GM06990 (cell line): ENCODE measurements at places on chromosomes 11 and 22.
A peak's percentile ranks its signal among the peaks of the same experiment; 100 is the strongest.

- no peak for DNase-seq
Measured at GRCh38 chr11:12618743-12619540, 55.3 kb upstream of the TEAD1 start.

DNA sequence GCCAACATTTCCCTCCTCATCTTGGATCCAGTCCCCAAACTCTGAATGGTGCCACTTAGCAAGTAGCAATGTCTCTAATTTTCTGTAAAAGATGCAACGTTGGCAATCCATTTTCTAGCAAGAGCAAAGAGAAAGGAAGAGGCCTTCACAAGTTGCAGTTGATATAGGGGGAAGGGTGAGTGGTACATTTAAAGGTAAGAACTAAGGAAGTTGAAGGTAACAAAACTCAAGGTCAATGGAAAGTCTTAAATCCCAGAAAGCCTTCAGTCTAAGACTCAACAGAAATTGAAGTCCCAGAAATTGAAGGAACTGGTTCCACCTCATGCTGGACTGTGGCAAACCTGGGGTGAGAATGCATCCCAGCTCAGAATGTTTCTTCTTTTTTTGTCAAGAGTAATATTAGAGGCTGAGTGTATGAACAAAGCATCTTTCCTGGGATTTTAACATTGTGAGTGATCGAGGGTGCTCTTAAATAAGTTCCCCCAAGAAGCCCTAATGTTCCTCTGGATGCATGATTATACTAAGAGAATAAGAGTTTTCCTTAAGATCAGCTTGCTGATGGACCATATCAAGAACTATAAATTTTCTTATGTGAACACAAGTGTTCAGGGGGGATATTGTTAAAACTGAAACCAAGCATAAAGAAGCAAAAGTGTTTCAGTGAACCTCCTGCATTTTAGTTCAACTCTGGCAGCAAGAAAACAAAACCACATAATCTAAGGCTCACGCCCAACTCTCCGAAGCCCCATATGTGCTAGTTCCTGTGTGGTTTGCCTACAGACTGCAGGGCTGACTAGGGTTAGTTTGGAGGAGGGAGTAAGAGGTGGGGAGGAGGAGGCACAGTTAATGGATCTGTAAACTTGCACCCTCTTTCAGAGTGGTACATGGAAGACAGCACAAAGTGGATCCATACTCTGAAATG, at the start of gene GRAP2:
Gene GRAP2 (plus strand): TSS at position 779 of the 922 bp plus-strand sequence. CDS start 46,023 bp downstream, outside the sequence.
- DNase-seq = peak; percentile 72

GRCh38 chr11:534396-535209, 773 bp downstream of the HRAS start:
- peak; percentile 64 for DNase-seq

DNA sequence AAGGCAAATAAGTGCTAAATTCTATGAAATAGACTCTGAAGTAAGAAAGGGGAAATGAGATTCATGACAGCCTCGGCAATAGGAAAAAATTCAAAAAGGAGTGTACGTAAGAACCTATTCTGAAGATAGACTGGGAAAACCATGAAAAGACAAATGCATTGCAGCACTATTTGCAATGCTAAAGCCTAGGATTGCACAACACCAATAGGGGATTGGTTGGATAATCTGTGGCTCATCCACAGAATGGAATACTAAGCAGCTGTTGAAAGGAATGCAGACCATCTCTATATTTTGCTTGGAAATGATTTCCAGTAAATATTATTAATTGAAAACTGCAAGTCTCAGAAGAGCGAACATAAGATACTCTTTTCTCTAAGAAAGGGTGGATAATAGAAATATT, 91.7 kb upstream of the CLMP start:
- DNase-seq = no peak

GRCh38 chr11:96021901-96022650, 98.2 kb upstream of the MTMR2 start:
- DNase-seq = no peak

DNA sequence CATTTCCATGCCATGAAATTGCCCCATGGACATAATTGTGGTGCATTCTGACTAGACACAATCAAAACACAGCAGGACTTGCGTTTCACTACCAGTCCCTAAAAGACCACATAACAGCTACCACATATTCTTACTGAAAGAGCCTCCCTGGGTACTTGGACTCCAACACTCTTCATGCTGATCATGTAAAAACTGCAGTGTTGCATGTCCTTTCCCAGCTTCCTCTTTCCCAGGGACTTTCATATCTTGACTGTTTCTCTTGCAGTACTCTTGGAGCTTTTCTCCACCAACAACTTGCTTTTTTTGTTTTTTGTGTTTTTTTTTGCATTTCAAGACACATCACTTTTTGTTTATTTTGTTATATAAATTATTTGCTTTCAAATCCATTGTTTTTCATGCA, 22.9 kb downstream of the MS4A6E start:
- no peak for DNase-seq

DNA sequence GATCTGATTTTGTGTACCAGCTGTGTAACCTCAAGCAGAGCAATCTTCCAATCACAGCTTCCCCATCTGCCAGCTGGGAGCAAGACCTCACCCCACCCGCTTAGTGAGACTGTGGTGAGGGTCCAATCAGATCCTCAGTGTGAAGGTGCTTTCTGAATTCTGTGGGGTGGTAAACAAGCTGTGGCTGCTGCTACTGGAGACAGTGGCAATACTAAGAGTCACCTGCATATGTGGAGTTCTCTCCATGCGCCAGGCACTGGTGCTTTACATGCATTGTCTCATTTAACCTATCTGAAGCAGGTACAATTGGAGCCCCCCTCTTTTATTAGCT, 50.4 kb downstream of the CWC15 start:
- DNase-seq = no peak

DNA sequence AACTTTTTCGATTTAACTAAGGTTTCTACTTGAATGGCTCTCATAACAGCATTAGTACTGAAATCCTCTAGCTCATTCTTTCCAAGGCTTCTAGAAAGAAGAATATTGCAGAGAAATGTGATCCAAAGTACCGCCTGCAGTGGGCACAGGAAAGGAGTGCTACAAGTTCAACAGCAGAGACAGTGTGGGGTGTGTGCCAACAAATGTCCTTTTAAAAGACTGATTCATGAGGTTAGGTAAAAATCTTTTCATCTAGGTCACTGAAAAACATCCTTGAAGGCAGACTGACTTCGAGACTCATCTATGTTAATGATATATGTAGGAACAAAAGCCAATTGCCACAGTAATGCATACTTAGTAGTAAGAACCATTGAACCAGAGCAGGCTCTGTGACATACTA, 349.1 kb upstream of the PITPNB start:
- DNase-seq = no peak

DNA sequence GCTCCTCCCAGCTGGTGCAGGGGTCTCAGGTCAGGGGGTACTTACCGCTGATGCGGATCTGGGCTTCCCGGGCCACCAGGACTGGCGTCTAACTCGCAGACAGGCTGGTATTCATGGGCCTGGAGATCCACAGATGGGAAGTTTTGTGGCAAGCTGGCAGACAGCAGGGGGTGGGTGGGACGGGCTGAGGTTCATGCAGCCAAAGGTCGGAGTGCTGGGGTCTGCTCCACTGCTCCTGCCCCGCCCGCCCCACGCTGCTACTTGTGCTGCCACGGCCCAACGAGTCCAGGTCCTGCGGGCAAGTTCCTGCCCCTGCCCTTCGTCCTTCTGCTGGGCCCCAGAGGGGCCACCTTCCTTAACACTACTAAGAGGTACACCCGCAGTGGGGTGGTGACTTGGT, 3.1 kb downstream of the ACY3 start:
- peak; percentile 45 for DNase-seq

DNA sequence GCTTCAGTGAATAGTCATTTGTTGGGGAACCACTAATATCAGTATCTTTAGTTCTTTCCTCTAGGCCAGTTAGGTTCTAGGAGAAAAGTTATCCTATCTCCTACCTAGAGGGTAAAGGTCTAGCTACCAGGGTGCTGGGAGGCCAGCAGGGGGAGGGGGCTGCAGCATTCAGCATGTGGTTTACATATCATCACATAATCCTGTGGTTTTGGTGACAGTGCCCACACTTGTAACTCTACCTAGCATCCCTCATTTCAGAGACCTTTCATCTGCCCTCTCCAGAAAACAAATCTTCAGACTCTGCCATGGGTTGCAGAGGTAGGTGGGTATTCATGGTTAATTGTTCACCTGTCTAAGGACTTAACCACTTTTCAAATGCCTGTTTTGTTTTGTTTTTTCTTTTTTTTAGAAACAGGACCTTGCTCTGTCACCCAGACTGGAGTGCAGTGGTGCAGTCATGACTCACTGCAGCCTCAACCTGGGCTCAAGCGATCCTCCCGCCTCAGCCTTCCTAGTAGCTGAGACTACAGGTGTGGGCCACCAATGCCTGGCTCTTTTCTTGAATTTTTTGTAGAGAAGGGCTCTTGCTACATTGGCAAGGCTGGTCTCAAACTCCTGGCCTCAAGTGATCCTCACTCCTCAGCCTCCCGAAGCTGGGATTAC, 146.8 kb downstream of the ENTHD1 start:
- no peak for DNase-seq

GRCh38 chr11:110833033-110833484, 120.8 kb upstream of the ARHGAP20 start:
- DNase-seq = no peak

- DNase-seq = no peak
Measured at GRCh38 chr22:48898524-48899250, 929.0 kb downstream of the BRD1 start.

DNA sequence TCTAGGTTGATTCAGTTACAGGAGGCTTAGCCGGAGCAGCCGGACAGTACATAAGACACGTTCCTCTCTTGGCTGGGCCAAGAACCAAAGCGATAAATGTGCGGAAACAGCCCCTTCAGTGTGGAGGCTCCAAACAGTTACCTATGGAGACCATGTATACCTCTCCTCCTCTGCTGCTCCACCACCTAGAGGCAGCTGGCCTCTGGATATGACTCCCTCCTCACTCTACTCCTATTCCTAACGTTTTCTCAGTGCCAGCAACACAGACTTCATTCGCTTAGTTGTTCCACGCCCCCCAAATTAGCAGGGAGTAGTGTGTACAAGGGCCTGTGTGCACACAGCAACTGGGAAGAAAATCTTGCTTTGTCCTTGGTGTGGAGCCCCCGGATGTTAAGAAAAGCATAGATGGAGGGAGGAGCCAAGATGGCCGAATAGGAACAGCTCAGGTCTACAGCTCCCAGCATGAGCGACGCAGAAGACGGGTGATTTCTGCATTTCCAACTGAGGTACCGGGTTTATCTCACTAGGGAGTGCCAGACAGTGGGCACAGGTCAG, 362.3 kb upstream of the KIRREL3 start:
- DNase-seq = no peak

DNA sequence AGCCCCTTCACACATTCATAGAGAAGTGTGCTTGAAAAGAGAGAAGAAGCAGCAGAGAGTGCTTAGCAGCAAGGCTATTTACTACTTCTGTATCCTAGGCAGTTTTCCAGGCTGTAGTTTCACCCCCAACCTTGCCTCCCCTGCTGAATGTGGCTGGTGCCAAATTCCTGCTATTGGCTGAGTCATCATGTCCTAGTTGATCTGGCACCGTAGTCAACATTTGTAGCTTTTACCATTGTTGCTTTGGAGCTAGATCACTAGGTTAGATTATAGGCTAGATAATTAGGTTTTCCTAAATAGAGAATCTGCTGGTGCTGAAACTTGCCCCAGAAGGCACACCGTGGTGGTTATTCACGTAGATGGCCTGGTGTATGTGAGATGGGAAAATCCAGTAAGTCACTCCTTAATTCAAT, 32.7 kb downstream of the ARHGAP42 start:
- DNase-seq = no peak

DNA sequence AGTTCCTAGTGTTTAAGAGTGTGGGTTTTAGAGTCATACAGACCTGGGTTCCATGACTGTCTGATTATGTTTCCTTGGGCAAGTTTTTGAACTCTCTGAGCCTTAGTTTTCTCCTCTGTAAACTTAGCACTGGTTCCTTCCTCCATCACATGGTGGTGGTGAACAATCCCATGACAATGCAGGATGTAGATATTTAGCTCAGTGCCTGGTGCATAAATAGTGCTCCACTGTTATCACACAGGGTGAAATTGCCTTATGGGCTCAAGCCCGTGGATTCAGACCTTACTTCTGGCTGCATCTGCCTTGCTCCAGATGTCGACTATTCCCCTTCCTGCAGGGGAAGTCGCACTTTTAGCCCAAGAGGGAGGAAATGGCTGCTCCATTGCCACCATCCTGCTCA, 62.7 kb downstream of the LDLRAD3 start:
- DNase-seq = no peak

DNA sequence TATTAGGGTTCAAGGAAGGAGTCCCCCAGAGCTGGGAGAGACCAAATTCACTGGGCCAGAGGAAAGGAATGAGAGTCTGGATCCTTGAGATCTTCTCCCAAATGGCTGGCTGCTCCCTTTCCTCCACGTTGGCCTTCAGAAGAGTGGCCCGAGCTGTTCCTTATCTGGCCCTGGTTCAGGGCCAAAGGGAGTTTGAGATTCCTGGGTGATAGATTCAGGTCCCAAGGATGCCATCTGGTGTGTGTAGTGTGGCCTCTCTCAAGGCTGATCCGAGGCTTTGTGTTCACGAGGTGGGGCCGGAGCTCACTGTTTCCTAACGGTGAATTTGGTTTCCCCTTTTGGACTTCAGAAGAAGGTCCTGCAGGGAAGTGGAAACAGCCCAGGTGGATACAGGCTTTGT, 17.4 kb upstream of the ABCC8 start:
- DNase-seq = no peak

GRCh38 chr11:68047437-68048290, 8.8 kb downstream of the TCIRG1 start:
- DNase-seq = no peak

- DNase-seq = peak; percentile 78
Measured at GRCh38 chr11:61756452-61757212, 4.2 kb downstream of the MYRF start.

DNA sequence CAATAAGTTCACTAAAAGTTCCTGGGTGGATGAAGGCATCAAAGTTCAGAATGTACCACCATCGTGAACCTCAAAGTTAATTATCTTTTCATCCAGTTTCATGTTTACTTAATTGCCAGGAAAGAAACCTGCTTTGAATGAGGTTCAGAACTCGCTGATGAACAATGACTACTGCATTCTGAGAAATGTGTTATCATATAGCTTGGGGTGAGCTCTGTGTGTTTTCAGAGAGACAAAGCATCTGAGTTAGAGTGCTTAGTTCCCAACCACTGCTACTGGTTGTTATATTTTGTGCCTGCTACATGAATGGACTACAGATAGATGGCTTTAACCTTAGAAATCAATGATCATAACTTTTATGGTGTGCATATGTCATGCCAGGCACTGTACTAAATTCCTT, 1131.0 kb downstream of the DLG2 start:
- DNase-seq = no peak

DNA sequence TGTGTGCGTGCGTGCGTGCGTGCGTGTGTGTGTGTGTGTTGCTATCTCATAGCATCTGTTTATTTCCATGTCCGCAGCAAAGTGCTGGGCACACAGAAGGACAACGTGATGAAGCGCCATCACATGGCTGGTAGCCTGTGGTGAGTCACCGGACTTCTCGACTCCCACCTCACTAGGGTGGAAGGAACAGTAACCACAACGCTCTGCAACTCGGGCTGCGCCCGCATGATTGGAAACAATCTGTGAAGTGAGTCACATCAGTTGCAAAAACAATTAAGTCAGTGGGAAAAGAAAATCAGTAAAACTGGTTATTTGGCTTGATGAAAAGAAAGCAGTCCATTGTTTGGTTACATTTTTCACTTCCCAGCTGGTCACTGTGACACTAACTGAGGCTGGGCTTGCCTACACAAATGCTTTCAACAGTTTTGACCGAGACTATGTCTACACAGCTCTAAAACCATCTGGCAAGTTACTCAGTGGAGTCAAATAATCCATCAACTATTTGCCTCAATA, 437.3 kb upstream of the CADM1 start:
- DNase-seq = no peak
